Central memory CD8-positive, alpha-beta T cell (primary cell): ENCODE measurements at places on chromosomes 12 and 14.

DNA sequence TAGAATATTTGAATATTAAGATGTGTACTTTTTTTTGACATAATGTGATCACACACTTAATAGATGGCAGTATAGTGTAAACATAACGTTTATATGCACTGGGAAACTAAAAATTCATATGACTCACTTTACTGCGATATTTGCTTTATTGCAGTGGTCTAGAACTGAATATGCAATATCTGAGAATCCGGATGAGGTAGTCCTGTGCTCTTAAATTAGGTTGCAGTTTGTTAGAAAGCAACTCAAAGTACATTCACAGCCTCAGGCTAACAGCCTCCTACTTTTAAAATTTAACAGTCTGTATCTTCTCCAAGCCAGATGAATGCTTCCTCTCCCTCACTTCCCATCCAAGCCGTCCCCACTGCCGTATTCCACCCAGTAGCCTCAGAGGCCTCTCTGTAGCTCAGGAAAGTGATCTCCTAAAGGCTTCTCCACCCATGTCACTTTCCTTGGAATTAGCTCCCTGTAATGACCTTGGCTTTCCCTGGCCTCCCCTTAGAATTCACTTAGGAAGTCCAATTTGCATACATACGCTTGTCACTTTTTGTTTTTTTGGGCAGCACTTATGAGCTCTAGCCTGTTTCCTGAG lies 43.7 kb downstream of the TESPA1 start:
- peaks cover 6% of the 10 kb centered on the region for H3K4me1 ChIP-seq
- no peak overlapping the region for H3K4me3 ChIP-seq
- peaks cover 1% of the 10 kb centered on the region for H3K36me3 ChIP-seq
- DNase-seq, result no peak
- H3K27me3 ChIP-seq, result no peaks in the 10 kb centered on the region

GRCh38 chr12:130511285-130511684 lies 173.6 kb downstream of the PIWIL1 start:
- no peak overlapping the region for H3K27ac ChIP-seq
- H3K4me3 ChIP-seq, result no peak overlapping the region
- DNase-seq, result no peak
- H3K4me1 ChIP-seq, result no peaks in the 10 kb centered on the region
- no peaks in the 10 kb centered on the region for H3K36me3 ChIP-seq

DNA sequence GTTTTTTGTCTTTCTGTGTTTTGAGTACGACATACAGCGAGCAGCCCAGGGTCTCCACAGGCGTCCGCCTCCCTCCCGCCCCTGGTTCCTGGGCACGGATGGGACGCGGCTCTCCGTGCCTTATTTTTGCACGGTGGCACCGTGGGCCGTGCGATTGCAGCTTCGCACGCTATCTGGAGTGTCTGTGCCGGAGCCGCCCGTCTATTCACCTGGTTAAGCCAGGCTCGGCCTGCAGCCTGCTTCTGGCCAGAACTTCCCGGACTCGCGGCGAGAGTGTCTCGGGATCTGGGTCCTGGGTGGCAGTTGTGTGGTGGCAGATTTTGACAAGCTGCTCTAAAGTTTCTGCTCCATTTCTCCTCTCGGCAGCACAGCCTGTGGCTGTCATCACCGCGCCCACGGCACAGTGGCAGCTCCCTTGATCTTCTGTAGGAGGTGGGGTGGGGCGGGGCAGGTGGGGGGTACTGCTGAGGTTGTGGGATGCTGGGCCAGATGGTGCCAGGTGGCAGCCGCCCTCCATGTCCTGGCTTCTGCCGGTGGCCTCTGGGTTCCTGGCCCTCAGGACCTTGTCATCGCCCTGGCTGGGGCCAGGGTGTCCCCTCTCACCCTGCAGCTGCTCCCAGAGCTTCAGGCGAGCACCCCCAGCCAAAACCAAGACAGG lies 2.9 kb downstream of the MMP17 start:
- H3K27me3 ChIP-seq, result peaks cover 44% of the 10 kb centered on the region
- no peak overlapping the region for H3K27ac ChIP-seq

- H3K36me3 ChIP-seq, result no peaks in the 10 kb centered on the region
- peaks cover 18% of the 10 kb centered on the region for H3K27me3 ChIP-seq
- no peak overlapping the region for H3K27ac ChIP-seq
- H3K4me1 ChIP-seq, result no peaks in the 10 kb centered on the region
- no peak overlapping the region for H3K4me3 ChIP-seq
- no peak for DNase-seq
Measured at GRCh38 chr14:77063571-77064171, 34.4 kb upstream of the CIPC start.

DNA sequence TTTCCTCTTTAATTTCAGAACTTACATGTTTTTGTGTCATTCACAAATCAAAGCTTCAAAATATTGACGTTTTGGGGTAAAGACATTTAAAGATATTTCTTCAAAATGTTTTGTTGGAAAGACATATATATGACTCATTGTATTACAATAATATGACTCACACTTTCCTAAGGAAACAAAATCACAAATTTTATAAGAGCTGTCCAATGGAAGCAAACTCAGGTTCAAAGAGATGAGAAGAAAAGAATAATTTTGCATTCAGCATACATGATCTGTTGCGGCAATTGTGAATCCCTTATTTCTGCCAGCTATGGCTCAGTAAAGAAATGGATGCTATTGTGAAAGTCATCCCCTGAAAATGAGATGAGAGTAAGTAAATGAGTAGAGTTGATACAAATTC lies 82.7 kb downstream of the GRIP1 start:
- no peak overlapping the region for H3K4me3 ChIP-seq
- H3K27ac ChIP-seq, result no peak overlapping the region
- no peaks in the 10 kb centered on the region for H3K4me1 ChIP-seq
- no peaks in the 10 kb centered on the region for H3K36me3 ChIP-seq

GRCh38 chr12:11780521-11781101 lies 131.1 kb downstream of the ETV6 start:
- H3K4me3 ChIP-seq, result no peak overlapping the region
- no peaks in the 10 kb centered on the region for H3K27me3 ChIP-seq
- H3K27ac ChIP-seq, result no peak overlapping the region
- DNase-seq, result no peak
- H3K36me3 ChIP-seq, result peaks cover 6% of the 10 kb centered on the region

DNA sequence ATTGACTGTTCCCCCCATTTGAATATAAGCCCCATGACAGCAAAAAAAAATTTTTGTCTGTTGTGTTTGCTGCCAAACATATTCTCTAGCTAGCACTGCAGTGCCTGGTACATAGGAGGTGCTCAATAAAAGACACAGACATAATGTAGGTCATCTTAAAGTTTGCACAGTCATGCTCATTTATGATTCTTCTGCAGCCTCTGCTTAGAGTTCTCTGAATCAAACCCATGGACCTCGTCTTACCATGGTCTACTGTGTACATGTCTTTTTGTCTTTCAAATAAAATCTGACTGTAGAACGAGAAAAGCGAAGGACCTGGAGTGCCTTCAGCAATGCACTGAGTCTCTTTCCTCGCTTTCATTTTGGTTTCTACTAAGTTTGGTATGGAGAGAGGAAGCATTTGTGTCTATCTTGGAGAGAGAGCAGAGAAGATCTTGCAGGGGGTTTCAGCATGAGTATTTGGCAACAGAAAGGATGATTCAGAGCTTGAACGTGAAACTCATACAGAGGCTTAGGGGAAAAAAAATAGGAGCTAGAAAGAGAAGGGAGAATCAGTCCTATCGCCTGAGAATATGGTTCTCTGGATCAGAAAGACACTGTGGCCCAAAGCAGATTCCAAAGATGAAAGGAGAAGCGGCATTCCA lies 38.8 kb upstream of the TMCC3 start:
- DNase-seq, result no peak
- no peaks in the 10 kb centered on the region for H3K27me3 ChIP-seq
- H3K4me3 ChIP-seq, result no peak overlapping the region
- H3K36me3 ChIP-seq, result no peaks in the 10 kb centered on the region
- H3K4me1 ChIP-seq, result no peaks in the 10 kb centered on the region

GRCh38 chr12:4779749-4780148 lies 59.5 kb downstream of the GALNT8 start:
- no peak overlapping the region for H3K27ac ChIP-seq
- peaks cover 56% of the 10 kb centered on the region for H3K27me3 ChIP-seq
- DNase-seq, result no peak
- H3K4me3 ChIP-seq, result no peak overlapping the region
- peaks cover 2% of the 10 kb centered on the region for H3K36me3 ChIP-seq

- peaks cover 5% of the 10 kb centered on the region for H3K4me1 ChIP-seq
- peaks cover 68% of the 10 kb centered on the region for H3K27me3 ChIP-seq
- no peak overlapping the region for H3K27ac ChIP-seq
- DNase-seq, result no peak
- peaks cover 3% of the 10 kb centered on the region for H3K36me3 ChIP-seq
Measured at GRCh38 chr12:11508699-11509098, 113.3 kb upstream of the PRB2 start.

GRCh38 chr12:124655048-124655697 lies 87.8 kb upstream of the NCOR2 start:
- H3K36me3 ChIP-seq, result no peaks in the 10 kb centered on the region
- H3K4me3 ChIP-seq, result no peak overlapping the region
- no peaks in the 10 kb centered on the region for H3K4me1 ChIP-seq
- no peak for DNase-seq
- H3K27me3 ChIP-seq, result peaks cover 29% of the 10 kb centered on the region

GRCh38 chr14:54447231-54447692 lies 6.1 kb upstream of the CNIH1 start:
- H3K4me3 ChIP-seq, result no peak overlapping the region
- no peaks in the 10 kb centered on the region for H3K36me3 ChIP-seq
- H3K27me3 ChIP-seq, result peaks cover 25% of the 10 kb centered on the region
- DNase-seq, result no peak

DNA sequence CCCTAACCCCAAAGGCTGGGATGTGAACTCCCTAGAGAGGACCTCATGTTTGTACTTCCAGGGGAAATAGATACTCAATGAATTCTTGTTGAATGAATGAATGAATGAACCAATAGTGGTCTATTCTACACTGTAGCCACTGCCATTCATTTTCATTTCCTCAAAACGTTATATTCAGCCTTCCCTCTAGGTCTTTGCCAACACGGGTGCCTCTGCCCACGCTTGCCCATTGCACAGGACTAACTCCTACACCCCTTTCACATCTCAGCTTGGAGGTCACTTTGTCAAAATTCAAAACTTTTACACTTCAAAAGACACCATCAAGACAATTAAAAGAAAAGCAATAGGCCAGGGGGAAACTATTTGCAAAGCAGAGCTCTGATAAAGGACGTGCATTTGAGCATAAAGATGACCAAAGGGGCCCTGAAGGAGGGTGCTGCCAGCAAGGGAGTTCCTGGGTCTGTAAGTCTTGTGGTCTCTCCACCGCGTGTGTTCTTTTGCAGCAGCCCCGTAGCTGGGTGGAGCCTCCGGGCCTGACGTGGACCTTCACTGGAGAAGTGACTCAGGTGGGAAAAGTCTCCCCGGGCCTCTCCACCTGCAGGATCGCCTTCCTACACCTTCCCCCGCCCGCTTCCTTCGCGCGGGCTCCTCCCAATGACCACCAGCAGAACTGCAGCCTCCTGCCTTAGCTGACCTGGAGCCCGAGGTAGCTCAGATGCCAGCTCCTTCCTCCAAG lies 31.5 kb downstream of the TMEM63C start:
- no peak overlapping the region for H3K4me3 ChIP-seq
- H3K27me3 ChIP-seq, result peaks cover 43% of the 10 kb centered on the region
- no peaks in the 10 kb centered on the region for H3K4me1 ChIP-seq
- no peak for DNase-seq

- H3K4me1 ChIP-seq, result peaks cover 27% of the 10 kb centered on the region
- H3K36me3 ChIP-seq, result peaks cover 2% of the 10 kb centered on the region
- H3K27ac ChIP-seq, result peak overlapping the region; percentile 63
- H3K4me3 ChIP-seq, result no peak overlapping the region
- DNase-seq, result no peak
Measured at GRCh38 chr14:105305345-105305744, 4.5 kb upstream of the BRF1 start.

DNA sequence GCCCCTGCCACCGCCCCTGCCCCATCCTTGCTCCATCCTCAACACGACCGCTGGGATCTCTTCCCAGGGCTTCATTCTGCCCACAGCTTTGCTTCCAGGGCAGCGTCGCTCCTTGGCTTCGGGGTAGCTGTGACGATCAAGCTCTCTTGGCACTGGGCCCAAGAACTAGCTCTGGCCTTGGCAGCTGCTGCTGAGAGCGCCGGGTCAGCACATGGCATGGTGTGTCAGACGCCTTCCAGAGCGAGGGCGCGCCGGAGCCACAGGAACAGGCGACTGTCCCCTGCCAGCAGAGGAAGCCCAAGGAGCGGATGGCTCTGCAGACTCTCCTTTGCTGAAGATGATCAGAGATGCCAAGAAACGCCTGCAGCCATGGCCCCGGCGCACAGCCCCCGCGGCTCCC lies 15.9 kb downstream of the RAB35 start:
- no peak for DNase-seq
- no peak overlapping the region for H3K4me3 ChIP-seq
- peaks cover 44% of the 10 kb centered on the region for H3K36me3 ChIP-seq
- peaks cover 30% of the 10 kb centered on the region for H3K4me1 ChIP-seq
- no peaks in the 10 kb centered on the region for H3K27me3 ChIP-seq

- DNase-seq, result no peak
- no peak overlapping the region for H3K27ac ChIP-seq
- H3K27me3 ChIP-seq, result no peaks in the 10 kb centered on the region
- peaks cover 40% of the 10 kb centered on the region for H3K4me1 ChIP-seq
Measured at GRCh38 chr12:46358791-46359666, 13.5 kb downstream of the SLC38A2 start.

DNA sequence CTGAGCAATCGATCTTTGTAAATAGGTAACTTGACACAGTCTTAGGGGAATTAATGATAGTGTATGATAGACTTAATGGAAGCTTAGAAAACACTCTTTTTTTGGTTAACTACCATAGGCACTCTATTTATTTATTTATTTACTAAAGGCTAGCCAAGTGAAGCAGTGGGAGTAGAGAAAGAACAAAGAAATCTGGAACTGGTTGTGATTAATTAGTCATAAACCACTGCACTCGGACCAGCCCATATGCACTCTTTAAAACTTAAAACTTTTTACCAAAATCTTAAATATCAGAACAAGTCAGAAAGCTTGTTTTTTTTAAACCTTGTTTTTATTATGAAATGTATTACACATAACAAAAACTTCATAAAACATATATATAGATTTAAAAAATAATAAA lies 49.5 kb upstream of the SRP54 start:
- peaks cover 11% of the 10 kb centered on the region for H3K36me3 ChIP-seq
- no peak for DNase-seq
- peaks cover 18% of the 10 kb centered on the region for H3K4me1 ChIP-seq
- H3K27me3 ChIP-seq, result no peaks in the 10 kb centered on the region
- peak overlapping the region; percentile 51 for H3K27ac ChIP-seq

GRCh38 chr12:26848156-26848825 lies 15.3 kb upstream of the ITPR2 start:
- no peak for DNase-seq
- H3K27me3 ChIP-seq, result peaks cover 43% of the 10 kb centered on the region
- H3K36me3 ChIP-seq, result no peaks in the 10 kb centered on the region
- no peaks in the 10 kb centered on the region for H3K4me1 ChIP-seq
- H3K27ac ChIP-seq, result no peak overlapping the region

GRCh38 chr14:103520269-103520656 lies 2.4 kb downstream of the CKB start:
- no peaks in the 10 kb centered on the region for H3K27me3 ChIP-seq
- no peak for DNase-seq
- peaks cover 10% of the 10 kb centered on the region for H3K4me1 ChIP-seq
- H3K27ac ChIP-seq, result no peak overlapping the region

- H3K36me3 ChIP-seq, result peaks cover 36% of the 10 kb centered on the region
- no peak overlapping the region for H3K27ac ChIP-seq
- no peaks in the 10 kb centered on the region for H3K27me3 ChIP-seq
Measured at GRCh38 chr14:57405562-57405961, 15.2 kb downstream of the NAA30 start.

- peaks cover 9% of the 10 kb centered on the region for H3K4me1 ChIP-seq
- no peak for DNase-seq
- peaks cover 2% of the 10 kb centered on the region for H3K36me3 ChIP-seq
- H3K27ac ChIP-seq, result peak overlapping the region; percentile 24
- no peaks in the 10 kb centered on the region for H3K27me3 ChIP-seq
Measured at GRCh38 chr14:66610154-66610563, 102.2 kb downstream of the GPHN start.
